ENCODE measurements at places on chromosomes 5 and 9.

- H3K4me1 ChIP-seq, result no peaks in the 10 kb centered on the region
- peaks cover 86% of the 10 kb centered on the region for H3K27me3 ChIP-seq
- no peak overlapping the region for H3K4me3 ChIP-seq
- peak; percentile 62 for DNase-seq
Observed at GRCh38 chr5:141753971-141754713, 72.1 kb upstream of the ARAP3 start.

DNA sequence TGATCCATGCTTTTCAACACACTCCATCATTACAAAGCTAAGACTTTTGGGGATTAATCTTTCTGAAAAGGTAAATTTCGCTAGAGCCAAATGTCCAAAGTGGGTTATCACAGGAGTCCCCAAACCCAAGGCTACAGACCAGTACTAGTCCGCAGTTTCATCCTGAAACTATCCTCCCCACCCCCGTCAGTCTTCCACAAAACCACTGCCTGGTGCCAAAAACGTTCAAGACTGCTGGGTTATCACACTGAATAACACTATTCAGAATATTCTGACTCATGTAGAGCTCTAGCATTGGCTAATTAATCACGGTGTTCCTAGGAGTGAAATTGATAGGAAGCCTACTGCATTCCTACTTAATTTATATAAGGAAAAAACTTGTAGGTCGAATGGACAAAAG, 24.7 kb downstream of the ERP44 start:
- DNase-seq, result no peak
- peaks cover 18% of the 10 kb centered on the region for H3K36me3 ChIP-seq
- H3K27me3 ChIP-seq, result no peaks in the 10 kb centered on the region
- peaks cover 2% of the 10 kb centered on the region for H3K4me1 ChIP-seq
- no peak overlapping the region for H3K4me3 ChIP-seq

DNA sequence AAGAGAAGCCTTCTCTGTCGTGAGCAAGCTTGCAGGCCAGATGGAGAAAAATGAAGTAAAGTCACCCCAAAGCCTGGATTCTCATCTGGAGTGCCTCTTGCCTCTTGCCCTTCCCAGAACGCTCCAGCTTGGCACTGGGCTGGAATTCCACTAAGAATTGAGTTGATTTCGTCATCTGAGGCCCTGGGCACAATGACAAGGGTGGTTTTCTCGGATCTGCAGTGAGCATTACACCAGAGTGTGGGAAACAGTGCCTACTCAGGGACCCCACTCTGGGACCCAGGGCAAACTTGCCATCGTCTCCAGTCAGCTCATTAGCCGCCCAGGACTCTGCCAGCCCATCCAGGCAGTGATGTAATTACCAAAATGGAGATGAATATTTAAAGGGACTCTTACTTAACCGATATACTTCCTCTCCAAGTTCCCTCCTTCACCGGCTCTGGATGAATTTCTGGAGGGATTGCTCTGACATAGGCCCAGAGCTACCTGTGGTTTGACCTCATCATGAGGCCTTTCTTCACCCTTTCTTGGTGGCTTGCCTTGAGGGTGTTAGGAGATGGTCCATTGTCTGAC, 44.7 kb upstream of the LCP2 start:
- no peaks in the 10 kb centered on the region for H3K36me3 ChIP-seq
- DNase-seq, result no peak
- no peak overlapping the region for H3K27ac ChIP-seq
- H3K4me1 ChIP-seq, result peaks cover 22% of the 10 kb centered on the region
- H3K4me3 ChIP-seq, result no peak overlapping the region
- H3K27me3 ChIP-seq, result peaks cover 31% of the 10 kb centered on the region

DNA sequence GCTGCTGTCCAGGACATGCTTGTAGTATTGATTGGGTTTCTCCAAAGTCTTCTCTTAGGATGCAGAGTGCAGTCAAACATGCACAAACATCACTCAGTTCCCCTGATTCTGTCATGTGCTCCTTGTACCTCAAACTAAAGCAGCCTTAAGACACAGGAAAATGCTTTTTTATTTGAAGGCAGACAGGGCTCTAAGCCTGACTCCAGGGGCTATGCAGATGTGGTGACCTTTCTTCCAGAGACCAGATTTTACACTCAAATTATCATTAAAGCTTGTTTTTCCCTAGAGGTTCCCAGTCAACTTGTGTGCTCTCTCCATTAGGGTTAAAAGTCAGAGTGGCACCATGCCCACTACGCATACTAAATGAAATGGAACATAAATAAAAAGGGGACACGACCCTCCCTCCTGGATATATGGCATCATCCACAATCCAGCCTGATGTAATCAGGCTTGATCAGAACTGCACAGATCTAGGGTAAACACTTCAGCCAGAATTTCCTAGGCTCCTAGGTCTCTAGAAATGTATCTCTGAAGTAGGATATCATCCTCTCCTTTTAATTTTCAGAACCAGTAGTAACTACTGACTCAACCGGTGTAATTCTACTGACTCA, 771.1 kb downstream of the NR2F1-AS1 start:
- DNase-seq, result no peak
- H3K4me3 ChIP-seq, result no peak overlapping the region
- H3K36me3 ChIP-seq, result no peaks in the 10 kb centered on the region
- H3K27ac ChIP-seq, result no peak overlapping the region
- no peaks in the 10 kb centered on the region for H3K4me1 ChIP-seq

GRCh38 chr5:151063142-151063989, 17.5 kb downstream of the TNIP1 start:
- H3K27me3 ChIP-seq, result peaks cover 4% of the 10 kb centered on the region
- DNase-seq, result no peak
- H3K27ac ChIP-seq, result no peak overlapping the region
- H3K4me1 ChIP-seq, result peaks cover 43% of the 10 kb centered on the region

GRCh38 chr5:143071927-143072326, 301.8 kb downstream of the ARHGAP26 start:
- no peak for DNase-seq
- H3K4me1 ChIP-seq, result peaks cover 3% of the 10 kb centered on the region
- H3K36me3 ChIP-seq, result peaks cover 32% of the 10 kb centered on the region
- no peaks in the 10 kb centered on the region for H3K27me3 ChIP-seq
- H3K4me3 ChIP-seq, result no peak overlapping the region
- H3K27ac ChIP-seq, result no peak overlapping the region

DNA sequence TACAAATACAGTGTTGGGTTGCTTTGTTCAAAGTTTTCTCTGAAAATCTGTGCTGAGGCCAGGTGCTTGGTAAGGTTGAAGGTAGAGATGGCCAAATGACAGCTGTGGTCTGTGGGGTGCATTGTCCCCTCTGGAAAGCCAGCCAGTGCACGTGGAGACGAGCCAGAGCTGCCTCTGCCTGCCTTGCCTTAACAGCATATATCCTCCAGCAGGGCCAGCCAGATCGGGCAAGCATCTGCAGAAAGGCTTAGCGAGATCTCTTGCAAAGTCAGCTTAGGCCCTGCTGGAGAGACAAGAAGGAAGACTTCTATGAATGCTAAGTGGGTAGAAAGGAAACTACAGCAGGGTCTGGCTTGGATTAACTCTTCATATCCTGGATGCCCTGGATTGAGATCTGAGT, 49.5 kb downstream of the GRIA1 start:
- H3K27ac ChIP-seq, result no peak overlapping the region
- no peaks in the 10 kb centered on the region for H3K27me3 ChIP-seq
- no peaks in the 10 kb centered on the region for H3K36me3 ChIP-seq
- H3K4me3 ChIP-seq, result no peak overlapping the region
- H3K4me1 ChIP-seq, result no peaks in the 10 kb centered on the region
- DNase-seq, result no peak

DNA sequence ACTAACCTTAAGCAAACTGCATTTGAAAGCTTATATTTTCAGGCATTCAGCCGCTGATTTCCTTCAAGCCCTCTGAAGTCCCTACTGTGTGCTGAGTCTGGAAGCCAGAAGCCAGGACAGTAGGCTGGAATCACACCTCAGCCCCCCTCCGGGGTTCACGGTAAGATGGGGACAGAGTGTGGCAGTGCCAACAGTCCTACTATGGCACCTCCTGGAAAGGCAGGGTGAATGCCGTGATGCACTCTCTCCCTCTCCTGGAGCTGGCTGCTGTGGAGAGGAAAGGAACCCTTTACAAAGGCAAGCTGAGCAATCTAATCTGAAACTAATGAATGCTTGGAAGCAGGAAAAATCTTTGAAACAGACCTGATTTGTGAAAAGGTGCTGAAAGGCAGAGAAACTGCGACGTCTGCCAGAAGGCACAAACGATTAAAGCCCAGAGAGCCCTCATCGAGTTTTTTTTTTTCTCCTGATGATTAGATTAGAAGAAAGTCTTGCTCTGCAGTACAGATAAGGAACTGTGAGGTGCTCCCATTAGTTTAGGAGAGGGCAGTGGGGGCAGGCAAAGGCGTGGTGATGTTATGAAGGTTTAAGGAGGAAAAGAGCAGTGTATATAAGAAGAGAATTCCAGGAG, 21.0 kb downstream of the ANKH start:
- no peak overlapping the region for H3K4me3 ChIP-seq
- no peak for DNase-seq
- no peak overlapping the region for H3K27ac ChIP-seq
- H3K27me3 ChIP-seq, result no peaks in the 10 kb centered on the region

GRCh38 chr9:137325124-137325523, 23.1 kb upstream of the NRARP start:
- no peak overlapping the region for H3K27ac ChIP-seq
- no peak overlapping the region for H3K4me3 ChIP-seq
- H3K36me3 ChIP-seq, result peaks cover 2% of the 10 kb centered on the region
- H3K27me3 ChIP-seq, result peaks cover 12% of the 10 kb centered on the region

DNA sequence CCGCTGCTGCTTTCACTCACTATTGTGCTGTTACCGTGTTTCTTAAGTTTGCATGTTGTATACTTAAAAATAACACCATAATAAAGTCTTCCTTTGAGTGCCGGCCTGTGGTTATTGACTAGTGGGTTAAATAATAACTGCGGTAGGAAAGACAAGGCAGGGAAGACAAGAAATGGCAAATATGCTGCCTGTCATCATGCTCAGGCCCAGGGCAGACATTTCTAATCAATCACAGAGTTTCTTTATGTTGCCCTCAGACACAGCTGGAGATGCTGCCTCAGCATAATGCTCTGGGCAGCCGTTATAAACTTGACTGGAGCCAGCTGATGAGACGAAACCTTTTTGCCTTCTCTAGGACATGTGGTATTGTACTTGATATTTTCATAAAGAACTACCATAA, 215.0 kb downstream of the GAPVD1 start:
- H3K27me3 ChIP-seq, result no peaks in the 10 kb centered on the region
- no peak overlapping the region for H3K27ac ChIP-seq
- H3K4me1 ChIP-seq, result no peaks in the 10 kb centered on the region
- H3K36me3 ChIP-seq, result peaks cover 16% of the 10 kb centered on the region
- H3K4me3 ChIP-seq, result no peak overlapping the region

- no peak for DNase-seq
- no peaks in the 10 kb centered on the region for H3K36me3 ChIP-seq
- H3K27ac ChIP-seq, result no peak overlapping the region
- H3K4me1 ChIP-seq, result no peaks in the 10 kb centered on the region
- H3K4me3 ChIP-seq, result no peak overlapping the region
Observed at GRCh38 chr5:125970631-125971307, 452.4 kb upstream of the GRAMD2B start.

GRCh38 chr5:63125862-63126261, 547.2 kb downstream of the LRRC70 start:
- no peaks in the 10 kb centered on the region for H3K27me3 ChIP-seq
- H3K4me1 ChIP-seq, result no peaks in the 10 kb centered on the region
- no peak for DNase-seq
- no peak overlapping the region for H3K27ac ChIP-seq
- no peaks in the 10 kb centered on the region for H3K36me3 ChIP-seq
- H3K4me3 ChIP-seq, result no peak overlapping the region

GRCh38 chr9:526904-527591, 312.4 kb downstream of the DOCK8 start:
- peaks cover 11% of the 10 kb centered on the region for H3K4me1 ChIP-seq
- no peaks in the 10 kb centered on the region for H3K27me3 ChIP-seq
- H3K4me3 ChIP-seq, result no peak overlapping the region
- DNase-seq, result no peak
- peaks cover 8% of the 10 kb centered on the region for H3K36me3 ChIP-seq

DNA sequence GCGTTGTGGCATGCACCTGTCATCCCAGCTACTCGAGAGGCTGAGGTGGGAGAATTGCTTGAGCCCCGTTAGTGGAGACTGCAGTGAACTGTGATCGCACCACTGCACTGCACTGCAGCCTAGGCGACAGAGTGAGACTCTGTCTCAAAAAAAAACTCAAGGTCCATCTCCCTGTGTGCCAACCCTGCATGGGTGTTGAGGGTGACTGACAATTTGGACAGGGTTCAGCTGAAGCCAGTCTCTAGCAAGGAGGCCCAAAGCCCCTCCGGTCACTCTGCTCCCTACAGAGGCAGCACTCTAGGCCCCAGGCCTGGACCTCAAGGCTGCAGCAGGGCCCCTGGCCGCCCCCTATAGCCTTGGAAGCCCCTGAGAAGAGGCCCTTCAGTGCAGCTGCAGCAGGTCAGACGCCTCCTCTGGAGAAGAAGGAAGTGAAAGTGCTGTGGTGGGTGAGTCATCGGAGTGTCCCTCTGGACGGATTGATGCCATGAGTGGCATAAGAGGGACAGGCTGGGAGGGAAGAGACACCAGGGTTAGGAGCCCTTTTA, 39.2 kb upstream of the NEK6 start:
- H3K4me3 ChIP-seq, result no peak overlapping the region
- H3K27me3 ChIP-seq, result peaks cover 28% of the 10 kb centered on the region
- H3K36me3 ChIP-seq, result no peaks in the 10 kb centered on the region
- peak overlapping the region; percentile 93 for H3K27ac ChIP-seq

- no peak overlapping the region for H3K27ac ChIP-seq
- DNase-seq, result no peak
- no peaks in the 10 kb centered on the region for H3K4me1 ChIP-seq
- H3K4me3 ChIP-seq, result no peak overlapping the region
Observed at GRCh38 chr5:109335114-109335513, 74.7 kb downstream of the PJA2 start.

DNA sequence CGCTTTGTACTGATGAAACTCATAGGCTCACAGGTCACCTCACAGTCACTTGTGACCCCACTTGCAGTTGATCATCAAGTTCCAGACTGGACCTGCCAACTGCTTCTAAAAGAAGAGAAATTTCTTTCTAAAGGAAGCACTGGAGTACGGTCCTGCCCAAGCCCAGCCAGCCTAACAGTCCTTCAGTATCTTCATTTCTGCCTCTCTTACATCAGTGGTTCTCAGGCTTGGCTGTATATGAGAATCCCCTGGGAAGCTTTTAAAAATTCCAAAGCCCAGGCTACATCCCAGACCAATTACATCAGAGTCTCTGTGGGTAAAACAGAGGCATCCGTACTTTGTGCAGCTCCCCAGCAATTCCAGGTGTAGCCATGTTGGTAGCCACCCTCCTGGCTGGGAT, 282.1 kb downstream of the NFIB start:
- no peaks in the 10 kb centered on the region for H3K36me3 ChIP-seq
- no peak overlapping the region for H3K27ac ChIP-seq
- DNase-seq, result no peak
- no peak overlapping the region for H3K4me3 ChIP-seq

DNA sequence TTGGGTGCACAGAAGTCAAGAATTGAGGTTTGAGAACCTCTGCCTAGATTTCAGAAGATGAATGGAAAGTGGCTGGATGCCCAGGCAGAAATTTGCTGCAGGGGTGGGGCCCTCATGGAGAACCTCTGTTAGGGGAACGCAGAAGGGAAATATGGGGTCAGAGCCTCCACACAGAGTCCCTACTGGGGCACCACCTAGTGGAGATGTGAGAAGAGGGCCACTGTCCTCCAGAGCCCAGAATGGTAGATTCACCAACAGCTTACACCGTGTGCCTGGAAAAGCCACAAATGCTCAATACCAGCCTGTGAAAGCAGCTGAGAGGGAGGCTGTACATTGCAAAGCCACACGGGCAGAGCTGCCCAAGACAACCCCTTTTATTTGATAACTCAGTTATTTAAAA, 383.5 kb downstream of the TLE4 start:
- no peaks in the 10 kb centered on the region for H3K36me3 ChIP-seq
- H3K4me3 ChIP-seq, result no peak overlapping the region
- DNase-seq, result peak; percentile 32
- no peaks in the 10 kb centered on the region for H3K4me1 ChIP-seq

Measured in activated naive CD4-positive, alpha-beta T cell treated with anti-CD3 and anti-CD28 coated beads, Interleukin-2, amount 10 ng/mL, durations not matched to agents 7 days and 5 days (primary cell).